ENCODE measurements at places on chromosomes 5 and 9.

- no peak for DNase-seq
Measured at GRCh38 chr9:128159522-128159783, 612 bp upstream of the BBLN start.

DNA sequence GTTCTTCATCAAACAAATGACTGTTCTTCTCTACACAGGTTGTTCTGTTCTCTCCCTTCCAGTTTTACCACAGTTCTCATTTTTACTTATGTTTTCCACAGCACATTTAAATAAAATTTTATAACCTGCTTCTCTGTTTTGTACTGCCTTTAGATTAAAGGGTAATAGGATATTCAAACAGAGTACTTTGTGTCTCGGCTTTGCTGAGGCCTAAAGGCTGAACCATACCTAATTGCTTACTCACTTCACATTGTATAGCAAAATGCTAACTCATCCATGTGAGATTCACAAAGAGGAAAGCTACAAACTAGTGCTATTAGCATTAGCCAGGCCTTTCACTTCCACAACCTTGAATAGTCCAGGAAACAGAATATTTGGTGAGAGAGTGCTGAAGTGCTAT is 200.3 kb downstream of the TRPM3 start:
- DNase-seq = peak; percentile 72

- DNase-seq = peak; percentile 29
Measured at GRCh38 chr9:70085241-70085640, 41.6 kb downstream of the MAMDC2 start.

DNA sequence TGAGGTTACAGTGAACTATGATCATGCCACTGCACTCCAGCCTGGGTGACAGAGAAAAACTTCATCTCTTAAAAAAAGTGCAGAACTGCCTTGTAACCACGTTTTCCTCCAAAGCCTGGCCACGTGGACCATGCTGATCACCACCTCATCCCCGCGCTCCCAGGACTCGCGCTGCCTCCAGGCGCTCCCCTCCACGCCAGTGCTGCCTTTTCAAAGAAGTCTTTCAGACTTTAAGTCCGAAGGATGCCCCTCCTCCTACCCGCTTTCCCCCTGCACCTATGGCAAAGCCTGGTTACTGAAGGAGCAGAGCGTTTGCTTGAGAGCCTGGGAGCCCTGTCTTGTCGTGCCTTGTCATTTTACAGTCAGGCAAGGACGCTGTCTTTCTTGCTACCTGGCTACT is 43.8 kb downstream of the HABP4 start:
- DNase-seq = no peak

DNA sequence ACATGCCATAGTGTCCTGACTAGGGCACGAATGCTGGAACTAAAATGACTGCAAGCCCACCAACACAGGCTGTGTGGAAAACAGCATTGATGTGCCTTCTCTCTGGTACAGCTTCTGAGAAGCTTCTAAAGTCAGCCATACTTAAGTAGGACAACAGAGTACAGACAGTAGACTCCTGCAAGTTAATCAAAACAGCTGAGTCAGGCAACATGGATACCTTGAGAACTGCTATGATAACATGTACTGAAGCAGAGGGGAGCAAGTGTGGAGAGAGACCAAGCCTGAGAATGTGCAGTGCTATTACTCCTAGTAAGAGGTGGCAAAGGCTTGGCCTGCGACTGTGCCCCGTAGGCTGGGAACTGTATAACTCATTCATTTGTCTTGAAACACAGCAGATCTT is 2.5 kb downstream of the ISCA1 start:
- no peak for DNase-seq

DNA sequence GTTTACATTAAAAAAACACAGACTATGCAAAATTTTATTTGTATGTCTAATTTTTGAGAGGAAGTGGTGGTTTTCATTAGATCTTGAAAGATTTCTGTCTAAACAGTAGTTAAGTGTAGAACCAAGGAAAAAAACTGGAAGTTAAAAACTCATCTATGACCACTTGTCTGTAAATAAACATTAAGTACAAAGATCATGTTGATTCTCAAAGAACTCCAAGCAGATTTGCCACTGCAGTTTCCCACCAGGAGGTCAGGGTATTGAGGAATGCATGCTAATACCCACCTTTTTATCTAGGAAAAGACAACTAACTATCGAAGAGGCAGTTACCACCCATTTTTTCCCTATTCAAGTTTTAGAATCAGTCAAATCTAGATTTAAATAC is 1.9 kb downstream of the STOM start:
- no peak for DNase-seq

DNA sequence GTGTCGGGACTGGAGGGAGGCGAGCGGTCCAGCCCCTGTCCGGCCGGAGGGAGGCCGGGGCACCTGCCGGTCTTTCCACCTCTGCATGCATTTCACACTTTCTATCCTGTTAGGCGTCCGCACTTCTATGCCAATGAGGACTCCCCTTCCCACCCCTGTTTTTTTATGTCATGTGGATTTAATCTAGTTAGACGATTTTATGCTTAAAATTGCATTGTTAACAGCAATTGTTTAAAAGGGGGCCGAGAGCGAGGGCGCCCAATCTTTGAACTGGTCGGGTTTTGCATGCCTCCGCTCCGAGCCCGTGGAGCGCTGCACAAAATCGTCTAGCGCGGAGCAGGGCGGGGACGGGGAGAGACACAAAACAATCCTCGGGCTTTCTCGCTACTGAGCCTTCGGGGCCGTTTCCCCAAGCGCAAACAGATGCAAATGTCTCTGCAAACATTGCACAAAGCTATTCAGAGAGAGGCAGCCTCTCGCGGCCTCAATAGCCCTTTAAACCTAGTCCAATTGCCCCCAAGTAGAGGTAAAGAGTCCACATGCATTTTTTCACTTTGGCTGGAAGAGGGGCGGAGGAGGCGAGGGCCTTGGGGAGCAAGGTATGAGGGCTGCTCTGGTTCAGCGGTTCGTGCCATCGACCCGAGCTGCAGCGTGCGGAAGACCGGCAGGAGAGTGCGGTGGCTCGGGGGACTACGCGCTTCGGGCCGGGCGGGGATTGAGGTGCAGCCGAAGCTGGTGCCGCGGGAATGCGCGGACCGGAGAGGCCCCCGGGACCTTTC is 37.5 kb upstream of the TIFAB start:
- no peak for DNase-seq

DNA sequence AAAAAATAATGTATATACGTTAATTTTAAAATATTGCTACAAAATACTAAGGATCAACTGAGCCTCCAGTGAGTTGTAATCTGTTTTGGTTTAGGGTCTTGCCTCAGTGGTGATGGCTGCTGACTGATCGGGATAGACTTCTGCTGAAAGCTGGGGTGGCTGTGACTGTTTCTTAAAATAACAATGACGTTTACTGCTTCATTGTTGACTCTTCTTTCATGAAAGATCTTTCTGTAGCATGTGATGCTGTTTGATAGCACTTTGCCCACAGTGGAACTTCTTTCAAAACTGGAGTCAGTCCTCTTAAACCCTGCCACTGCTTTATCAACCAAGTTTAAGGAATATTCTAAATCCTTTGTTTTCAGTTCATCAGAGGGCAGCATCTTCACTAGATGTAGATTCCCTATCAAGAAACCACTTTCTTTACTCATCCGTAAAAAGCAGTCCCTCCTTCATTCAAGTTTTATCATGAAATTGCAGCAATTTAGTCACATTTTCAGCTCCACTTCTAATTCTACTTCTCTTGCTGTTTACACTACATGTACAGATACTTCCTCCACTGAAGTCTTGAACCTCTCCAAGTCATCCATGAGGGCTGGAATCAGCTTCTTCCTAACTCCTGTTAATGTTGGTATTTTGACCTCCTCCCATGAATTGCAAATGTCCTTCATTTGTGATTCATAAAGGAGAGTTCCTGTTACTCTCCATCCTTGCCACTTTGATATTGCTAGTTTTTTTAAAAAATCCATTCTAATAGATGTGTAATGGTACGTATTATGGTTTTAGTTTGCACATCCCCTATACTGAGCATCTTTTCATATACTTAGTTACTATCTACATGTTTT is 41.5 kb upstream of the PTPDC1 start:
- DNase-seq = no peak

GRCh38 chr9:3865141-3865772 is 339.5 kb upstream of the RFX3 start:
- no peak for DNase-seq

GRCh38 chr9:129141066-129142041 is 30.1 kb downstream of the PTPA start:
- DNase-seq = peak; percentile 94

- no peak for DNase-seq
Measured at GRCh38 chr5:83059341-83059740, 17.9 kb downstream of the TMEM167A start.

- no peak for DNase-seq
Measured at GRCh38 chr9:94948567-94949235, 222.2 kb downstream of the AOPEP start.

- DNase-seq = no peak
Measured at GRCh38 chr9:123309611-123310010, 41.2 kb upstream of the STRBP start.

GRCh38 chr9:90070056-90070455 is 465.2 kb downstream of the GADD45G start:
- DNase-seq = no peak

DNA sequence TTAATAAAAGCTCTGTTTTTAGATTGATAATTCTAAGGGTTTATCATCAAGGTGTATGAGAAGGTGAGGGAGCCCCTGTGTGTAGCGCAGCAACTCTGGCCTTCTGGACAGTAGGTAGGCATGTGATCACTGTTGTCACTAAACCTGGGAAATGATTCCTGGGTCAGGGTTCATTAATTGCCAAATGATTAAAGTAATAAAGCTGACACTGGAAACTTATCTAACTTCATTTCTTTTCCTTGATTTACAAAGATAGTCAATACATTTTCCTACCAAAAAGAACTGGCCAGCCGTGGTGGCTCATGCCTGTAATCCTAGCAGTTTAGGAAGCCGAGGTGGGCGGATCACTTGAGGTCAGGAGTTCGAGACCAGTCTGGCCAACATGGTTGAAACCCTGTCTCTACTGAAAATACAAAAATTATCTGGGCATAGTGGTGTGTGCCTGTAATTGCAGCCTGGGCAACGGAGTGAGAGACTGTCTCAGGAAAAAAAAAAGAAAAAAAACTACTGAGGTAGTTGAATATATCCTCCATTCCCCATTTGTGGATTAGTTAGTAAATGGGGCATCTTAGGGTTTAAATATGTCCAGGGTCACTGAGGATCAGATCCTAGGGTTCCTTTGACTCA is 2.4 kb downstream of the EHMT1 start:
- DNase-seq = peak; percentile 36

- DNase-seq = no peak
Measured at GRCh38 chr5:177449140-177450061, 2.8 kb downstream of the PRR7 start.

DNA sequence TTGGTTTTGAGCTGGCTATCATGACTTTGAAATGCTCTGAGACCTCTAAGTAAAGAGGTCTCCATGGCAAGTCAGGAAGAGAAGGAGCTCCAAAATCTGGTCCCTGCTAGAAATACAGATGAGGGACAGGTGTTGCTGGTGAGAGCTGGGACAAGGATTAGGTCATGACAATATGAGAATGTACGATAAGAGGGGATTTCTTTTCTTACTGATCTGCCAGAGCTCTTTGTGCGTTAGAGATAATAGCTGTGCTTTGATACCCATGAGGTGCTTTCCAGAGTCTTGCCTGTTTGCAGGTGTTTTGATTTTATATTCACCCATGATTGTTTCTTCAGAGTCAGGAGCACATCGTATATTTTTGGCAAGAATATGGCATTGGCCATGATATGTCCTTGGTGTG is 56.5 kb downstream of the ANKRD33B start:
- no peak for DNase-seq

DNA sequence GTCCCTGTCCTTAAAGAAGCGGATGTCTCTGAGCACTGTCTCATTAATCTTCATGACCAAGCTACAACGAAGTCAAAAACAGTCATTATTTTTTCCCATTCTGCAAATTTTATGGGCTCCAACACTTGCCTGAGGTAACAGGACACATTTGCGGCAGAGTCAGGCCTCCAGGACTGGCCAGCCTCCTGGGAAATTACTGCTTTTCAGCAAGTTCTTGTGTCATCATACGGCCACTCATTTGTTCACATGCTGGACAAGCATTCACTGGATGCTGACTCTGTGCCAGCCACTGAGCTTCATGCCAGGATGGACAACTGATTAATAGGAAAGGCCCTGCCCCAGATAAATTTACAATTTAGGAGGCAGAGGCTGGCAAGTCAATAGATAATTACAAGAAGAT is 305.7 kb downstream of the ACTL7B start:
- DNase-seq = no peak

- DNase-seq = no peak
Measured at GRCh38 chr9:123099042-123099441, 65.6 kb downstream of the GPR21 start.

- DNase-seq = peak; percentile 51
Measured at GRCh38 chr5:179668391-179668790, 12.4 kb downstream of the CBY3 start.

DNA sequence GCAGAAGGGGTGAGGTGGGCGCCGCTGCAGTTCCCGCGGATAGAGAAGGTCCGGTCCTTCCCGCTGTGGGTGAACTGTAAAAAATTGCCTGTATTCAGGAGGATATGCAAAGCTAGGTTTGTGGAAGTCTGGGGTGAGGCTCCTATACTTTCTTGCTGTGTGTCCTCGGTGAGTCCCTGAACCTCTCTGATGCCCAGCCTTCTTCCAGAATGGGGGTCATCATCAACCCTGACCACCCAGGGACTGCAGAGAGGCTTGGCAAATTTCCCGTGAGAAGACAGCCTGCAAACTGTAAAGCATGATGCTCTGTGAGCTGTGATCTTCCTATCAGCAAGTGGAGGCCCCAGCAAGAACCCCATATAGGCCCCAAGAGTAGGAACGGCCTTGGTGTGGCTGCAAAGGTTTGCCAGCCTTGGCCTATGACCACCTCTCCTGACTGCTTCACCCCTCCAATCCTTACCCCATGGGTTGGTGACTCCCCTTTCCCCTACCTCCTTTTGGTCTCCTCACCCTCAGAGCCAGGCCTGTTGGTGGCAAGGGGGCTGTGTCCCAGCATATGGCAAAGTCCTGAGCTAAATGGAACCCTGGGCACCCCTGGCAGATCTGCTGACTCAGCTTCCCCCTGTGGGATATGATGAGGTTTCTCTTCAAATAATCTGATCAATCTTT is 760 bp downstream of the ALDH1B1 start:
- peak; percentile 14 for DNase-seq

DNA sequence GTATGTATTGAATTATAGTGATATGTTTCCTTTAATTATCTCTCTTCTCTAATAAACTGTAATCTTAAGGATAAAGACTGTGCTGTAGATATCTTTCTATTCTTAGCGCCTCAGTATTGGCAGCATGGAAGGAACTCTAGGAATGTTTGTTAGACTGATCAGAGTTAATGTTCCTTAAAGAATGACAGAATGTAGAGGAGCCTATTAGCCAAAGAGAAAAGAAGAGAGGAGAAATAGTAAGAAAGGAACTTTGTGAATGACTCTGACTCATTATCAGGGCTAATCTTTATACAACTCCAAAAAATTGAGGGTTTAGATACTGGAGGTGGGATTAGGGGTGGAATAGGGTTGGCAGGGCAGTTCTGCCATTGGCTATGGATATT is 59.0 kb upstream of the NUDT12 start:
- DNase-seq = no peak

DNA sequence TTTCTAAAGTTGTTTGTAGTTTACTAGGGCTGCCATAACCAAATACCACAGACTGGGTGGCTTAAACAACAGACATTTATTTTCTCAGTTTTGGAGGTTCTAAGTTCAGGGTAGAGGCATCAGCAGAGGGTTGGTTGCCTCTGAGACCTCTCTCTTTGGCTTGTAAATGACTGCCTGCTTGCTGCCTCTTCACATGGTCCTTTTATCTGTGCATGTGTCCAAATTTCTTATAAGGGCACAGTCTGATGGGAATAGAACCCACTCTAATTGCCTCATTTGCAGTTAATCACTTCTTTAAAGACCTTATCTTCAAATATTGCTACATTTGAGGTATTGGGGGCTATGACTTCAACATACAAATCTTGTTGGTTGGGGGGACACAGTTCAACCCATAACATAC is 36.8 kb downstream of the GPBP1 start:
- DNase-seq = no peak

Measured in EL (cell line).